Endothelial cell (in vitro differentiated cells): ENCODE measurements at places on chromosomes 11 and 22. TPM values are rescaled to one million over a fixed set of nuclear protein-coding genes. Genes with fewer than 3 reads are reported as not detected.

The IFITM10 gene
- 0.64 TPM for total RNA-seq

The KCNQ1OT1 gene
- 1.2 TPM for total RNA-seq

The VWA5A gene
- 64.5 TPM for total RNA-seq

The PANX3 gene
- total RNA-seq = 0.21 TPM

The C1QTNF5 gene
- total RNA-seq = 26.0 TPM

The SMTNL1 gene
- total RNA-seq = 45.2 TPM

DNA sequence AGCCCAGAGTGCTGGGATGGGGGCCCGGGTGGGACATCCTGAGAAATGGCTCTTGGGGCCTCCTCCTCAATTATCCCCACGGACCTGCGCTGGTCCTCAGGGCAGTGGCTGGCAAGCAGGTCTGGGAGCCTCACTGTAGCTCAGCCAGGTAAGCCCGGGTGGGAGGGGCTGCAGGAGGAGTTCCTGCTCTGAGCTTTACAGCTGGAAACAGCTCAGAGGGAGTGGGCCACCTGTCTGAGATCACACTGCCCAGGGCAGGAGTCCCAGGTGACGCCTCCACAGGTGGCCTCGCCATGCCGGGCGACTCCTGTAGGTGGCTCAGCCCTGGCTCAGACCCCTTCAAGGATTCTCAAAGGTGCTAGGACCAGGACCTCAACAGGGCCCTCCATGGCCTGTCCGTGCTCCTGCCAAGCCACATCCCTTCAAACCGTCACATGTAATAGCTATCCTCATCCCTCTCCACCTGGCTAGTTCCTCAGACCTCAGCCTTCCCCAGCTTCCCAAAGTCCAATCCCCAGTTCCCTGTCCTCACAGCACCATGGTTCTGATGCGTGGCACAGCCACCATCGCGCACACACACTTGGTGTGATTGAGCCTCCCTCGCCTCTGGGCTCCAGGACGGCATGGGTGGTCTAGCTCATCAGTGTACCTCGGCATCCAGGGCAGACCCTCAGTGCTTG, 3.6 kb upstream of the TSSK2 start:
- no peak for DNase-seq

DNA sequence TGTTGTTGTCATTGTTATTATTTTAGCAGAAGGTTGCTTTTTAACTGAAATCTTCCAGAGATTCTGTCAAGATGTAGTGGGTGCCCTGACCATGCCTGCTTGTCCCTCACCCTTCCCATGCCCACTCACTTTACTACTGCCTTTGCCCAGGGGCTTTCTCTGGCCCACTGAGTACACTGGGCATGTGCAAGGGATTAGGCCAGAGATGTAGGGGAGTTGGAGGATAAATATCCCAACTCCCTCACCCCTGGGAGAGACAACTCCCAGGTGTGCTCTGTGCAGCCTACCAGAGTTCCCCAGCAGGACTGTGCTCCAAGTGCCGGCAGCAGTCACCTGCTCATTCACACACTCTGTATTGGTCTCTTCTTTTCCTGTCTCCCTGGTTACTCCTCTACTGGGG, 559.1 kb downstream of the MIAT start:
- DNase-seq = no peak

DNA sequence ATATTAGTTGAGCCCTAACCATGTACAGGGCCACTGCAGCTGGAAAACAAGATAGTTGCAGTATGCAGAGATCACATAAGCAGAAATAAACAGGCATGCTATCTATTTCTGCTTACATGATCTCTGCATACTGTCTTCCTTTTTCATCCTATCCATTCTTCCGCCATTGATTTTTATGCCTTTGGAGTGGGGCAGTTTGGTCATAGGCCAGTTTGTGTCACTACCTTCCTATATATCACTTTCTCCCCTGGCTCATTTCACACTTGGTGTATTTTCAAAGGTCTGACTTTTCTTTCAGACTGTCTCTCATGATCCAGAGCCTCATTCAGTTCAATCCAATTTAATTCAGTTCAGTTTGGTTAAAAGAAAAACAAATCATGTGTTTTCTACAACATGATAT, 829.6 kb downstream of the KCNA4 start:
- DNase-seq = no peak

- DNase-seq = no peak
These were observed 15.0 kb upstream of the APOA1 start for GRCh38 chr11:116852261-116853031.

- no peak for DNase-seq
These were observed 24.2 kb downstream of the KRTAP5-5 start for GRCh38 chr11:1653541-1654387.

DNA sequence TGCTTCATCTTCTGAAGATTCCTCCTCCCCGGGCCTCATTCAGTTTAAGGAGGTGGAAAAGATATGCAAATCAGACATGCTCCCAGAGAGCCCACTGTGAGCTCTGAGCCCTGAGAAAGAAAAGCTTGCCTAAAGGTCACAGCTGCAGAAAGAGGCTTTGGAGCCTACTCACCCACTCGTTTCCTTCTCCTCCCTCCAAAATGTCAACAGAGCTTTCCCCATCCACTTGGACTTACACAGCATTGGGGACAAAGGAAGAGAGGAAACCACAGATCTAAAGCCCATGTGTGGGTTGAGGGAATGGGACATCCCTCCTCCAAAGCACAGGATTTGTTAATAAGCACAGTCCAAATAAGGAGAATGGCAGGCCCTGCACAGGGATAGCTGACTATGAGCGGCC, 158.4 kb downstream of the ETS1 start:
- no peak for DNase-seq

DNA sequence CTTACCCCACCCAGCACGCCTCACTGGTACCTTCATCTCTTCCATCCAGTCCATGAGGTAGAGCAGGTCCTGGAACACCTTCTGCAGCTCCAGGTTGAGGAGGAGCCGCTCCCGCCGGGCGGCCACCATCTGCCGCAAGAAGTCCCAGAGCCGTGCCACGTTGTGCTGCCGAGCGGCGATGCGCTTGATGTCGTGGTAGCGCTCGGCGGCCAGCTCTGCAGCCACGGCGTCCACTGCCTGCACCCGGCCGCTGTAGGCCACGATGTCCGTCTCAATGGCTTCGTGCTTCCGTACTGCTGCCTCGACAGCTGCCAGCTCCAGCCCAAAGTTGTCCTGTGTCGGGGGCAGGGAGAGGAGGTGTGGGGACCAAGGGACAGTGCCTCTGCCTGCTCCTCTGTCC, 21.5 kb downstream of the SPTBN2 start:
- no peak for DNase-seq

DNA sequence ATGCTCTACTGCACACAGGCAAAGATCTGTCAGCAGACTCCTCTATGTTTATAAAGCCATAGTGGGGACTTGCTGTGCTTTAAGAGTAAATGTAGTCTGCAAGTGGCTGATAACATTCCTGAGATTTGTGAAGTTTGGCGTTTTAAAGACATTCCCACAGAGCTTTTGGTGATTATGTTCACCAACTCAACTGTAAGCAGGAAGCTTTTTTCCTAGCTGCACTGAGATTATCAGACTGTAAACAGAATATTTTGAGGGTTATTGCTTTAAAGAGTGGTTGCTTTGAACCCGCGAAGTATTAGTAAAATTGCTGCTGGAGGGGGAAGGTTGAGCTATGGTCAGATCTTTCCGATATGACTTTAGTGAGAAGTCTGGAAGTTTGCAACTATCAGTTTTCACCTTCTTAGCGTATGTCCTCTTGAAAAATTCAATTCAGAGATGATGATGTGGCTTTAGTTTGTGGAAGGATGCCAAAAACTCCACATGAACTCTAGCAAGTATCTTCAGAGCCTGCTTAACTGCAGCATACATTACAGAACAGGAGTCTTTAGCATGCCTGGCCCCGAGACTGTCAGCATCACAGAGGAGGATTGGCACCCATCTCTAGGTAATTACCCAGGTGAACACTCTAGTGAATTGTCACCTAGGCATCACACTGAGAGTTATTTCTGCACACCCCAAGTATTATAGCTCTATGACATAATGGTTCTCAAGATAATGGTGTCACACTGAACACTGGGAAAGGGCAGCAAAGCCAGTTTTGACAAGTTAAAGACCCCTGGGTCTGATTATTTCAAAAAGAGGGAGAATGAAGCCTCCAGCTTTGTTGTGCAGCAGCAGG, 89.9 kb downstream of the MTNR1B start:
- no peak for DNase-seq

DNA sequence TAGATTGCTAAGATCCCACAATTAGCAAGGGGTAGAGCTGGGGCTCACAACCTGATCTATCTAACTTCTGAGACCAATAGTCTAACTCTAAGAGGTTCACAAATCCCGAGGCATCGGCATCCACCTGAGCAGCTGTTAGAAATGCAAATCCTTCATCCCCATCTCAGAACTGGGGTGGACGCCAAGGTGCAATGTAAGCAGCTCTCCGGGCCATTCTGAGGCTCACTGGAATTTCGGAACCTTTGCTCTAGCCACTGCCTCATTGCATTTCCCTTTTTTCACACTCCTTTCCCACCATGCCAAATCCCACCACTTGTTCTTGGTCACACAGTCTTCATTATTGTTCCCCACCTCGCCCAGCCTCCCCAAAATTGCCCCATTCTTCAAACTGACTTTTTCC, 29.8 kb downstream of the MAML2 start:
- DNase-seq = no peak

GRCh38 chr11:10786451-10786850, 22.3 kb downstream of the EIF4G2 start:
- no peak for DNase-seq

DNA sequence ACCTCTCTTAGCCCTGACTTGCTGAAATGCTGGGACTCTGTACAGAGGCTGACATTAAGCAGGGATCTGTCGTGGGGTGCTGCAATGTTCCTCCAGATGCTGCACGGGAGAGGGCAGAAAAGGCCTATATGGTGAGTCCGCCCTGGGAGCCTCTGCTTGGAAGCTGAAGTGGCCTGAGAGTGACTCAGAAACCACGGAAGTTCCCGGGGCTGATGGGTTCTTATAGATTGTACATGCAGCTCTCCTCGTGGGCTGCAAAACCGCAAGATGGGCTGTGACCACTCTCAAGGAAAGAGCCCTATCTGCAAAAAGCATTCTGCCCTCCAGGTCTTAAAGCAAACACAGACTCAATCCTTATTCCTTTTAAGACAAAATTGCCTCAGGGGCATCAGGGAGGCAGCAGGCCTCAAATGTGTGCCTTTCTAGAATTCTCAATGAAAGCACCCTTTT, 5.8 kb upstream of the SLC43A3 start:
- no peak for DNase-seq

GRCh38 chr22:17924735-17925364, 99.5 kb downstream of the MICAL3 start:
- DNase-seq = no peak

DNA sequence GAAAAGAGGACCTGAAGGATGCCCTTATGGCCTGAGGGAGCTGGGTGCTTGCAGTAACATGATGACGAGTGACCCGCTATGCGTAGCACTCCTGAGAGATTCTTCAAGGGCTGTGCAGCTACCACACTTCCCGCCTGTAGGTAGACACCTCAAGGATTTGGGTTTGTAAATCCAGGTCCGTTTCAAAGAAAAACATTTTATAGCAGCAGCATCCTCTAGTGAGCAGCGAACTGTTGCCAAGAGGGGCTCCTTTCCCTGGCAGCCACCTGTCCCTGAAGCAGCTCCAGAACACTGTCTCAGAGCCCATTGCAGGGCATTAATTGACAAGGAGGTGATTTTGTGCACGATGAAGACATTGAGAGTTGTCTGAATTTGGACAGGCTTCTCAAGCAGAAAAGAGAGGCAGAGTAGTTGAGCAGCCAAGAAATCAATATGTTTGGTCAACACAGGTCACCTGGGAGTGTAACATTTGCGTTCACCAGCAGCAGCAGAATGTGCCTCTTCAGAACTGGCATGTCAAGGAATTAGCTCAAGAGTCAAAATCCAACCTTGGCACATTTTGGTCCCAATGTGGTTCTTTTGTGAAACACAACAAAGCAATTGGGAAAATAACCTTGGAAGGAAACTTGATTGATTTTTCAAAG, 209.8 kb upstream of the MTNR1B start:
- DNase-seq = no peak

DNA sequence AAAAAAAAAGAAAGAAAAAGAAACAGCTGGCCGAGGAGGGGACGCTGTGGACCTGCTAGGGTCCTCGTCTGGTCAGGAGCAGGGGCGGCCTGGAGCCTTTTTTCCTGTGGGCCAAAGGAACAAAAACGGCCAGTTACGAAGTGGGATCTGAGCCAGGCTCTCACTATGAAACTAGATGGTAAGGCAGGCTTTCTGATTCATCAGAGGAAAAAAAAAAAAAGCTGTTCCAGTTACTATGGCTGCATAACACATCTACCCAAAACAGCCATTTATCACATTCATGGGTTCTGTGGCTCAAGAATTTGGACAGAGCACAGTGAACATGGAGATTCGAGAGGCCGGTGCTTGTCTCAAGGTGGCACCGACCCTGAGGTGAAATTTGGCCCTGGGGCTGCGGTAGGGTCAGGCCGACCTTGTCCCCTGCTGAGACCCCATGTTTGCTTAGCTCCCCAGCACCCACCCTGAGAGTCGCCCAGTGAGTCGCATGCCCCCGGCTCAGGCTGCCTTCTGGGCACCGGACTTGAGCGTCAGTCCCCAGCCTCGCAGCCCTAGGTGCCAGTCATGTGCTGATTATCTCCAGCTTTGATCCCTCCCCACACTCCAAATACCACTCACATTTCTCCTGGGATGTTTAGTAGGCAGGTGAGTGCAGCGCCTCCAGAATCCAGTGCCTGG, 34.2 kb downstream of the MRGPRD start:
- DNase-seq = no peak

DNA sequence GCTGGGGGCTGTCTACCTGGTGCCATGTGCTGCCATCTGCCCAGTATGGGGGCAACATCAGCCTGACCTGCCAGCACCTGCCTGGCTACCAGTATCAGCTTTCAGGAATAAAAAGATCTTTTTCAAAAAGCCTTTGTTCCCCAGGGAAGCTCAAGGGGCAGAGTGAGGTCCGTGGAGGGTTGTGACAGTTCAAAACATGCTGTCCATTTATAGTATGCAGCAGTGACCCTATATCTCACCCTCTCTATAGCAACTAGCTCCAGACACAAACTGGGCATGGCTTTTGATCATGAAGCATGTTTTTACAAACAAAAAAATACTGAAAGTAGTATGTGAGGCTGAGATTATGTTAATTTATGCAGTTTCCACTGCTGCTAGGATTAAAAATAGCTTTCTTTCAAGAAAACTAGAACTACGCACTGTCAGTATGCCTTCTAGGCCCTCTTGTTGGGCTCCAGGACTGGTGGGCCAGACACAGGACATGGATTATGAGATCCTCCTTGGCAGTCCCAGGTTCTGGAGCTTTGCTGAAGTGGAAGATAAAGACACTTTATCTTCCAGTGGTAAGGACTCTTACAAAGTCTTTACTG, 23.4 kb downstream of the NAV2 start:
- DNase-seq = no peak

GRCh38 chr22:37911697-37912096, 5.6 kb downstream of the MICALL1 start:
- no peak for DNase-seq

- no peak for DNase-seq
These were observed 18.2 kb downstream of the CALCB start for GRCh38 chr11:15091625-15092024.

GRCh38 chr11:109752212-109752825, 330.3 kb downstream of the C11orf87 start:
- DNase-seq = no peak

GRCh38 chr11:126716456-126717083, 284.0 kb downstream of the KIRREL3 start:
- DNase-seq = peak; percentile 76
